ENCODE measurements at places on chromosomes 7 and 10.

DNA sequence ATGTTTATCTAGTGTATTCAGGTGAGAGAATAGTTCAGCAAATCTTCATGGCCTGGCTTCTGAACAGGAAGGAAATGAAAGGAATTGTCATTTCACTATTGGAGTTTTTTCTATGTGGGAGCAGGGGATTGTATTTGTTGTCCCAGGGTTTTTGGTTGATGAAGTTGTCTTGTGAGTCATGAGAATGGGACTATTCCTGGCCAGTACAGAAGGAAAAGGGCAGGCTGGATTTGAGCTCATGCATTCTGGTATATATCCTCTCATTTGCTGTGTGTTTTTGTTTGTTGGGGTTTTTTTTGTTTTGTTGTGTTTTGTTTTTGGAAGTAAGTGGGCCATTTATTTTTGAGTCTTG, 101.2 kb upstream of the MKLN1 start:
- no peak for DNase-seq

- peak; percentile 86 for DNase-seq
These were observed 538.5 kb downstream of the HTR7 start for GRCh38 chr10:90319188-90319914.

DNA sequence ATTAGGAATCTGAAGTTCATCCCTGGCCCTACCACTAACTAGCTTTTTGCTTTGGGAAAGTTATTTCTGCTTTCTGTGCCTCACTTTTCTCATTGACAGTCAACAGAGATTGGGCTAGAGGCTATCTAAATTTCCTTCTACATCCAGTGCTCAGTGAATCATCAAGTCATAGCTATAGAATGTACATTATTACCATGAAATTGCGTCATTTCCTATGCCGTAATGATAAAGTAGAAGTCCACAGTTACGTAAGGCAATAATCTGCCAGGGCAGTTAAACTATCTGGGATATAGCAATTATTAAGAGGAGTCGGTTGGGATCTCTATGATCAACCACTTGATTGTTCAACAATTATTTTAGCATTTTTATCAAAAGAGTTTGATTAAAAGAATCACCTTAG, 64.4 kb downstream of the ITGB8 start:
- DNase-seq = peak; percentile 21

DNA sequence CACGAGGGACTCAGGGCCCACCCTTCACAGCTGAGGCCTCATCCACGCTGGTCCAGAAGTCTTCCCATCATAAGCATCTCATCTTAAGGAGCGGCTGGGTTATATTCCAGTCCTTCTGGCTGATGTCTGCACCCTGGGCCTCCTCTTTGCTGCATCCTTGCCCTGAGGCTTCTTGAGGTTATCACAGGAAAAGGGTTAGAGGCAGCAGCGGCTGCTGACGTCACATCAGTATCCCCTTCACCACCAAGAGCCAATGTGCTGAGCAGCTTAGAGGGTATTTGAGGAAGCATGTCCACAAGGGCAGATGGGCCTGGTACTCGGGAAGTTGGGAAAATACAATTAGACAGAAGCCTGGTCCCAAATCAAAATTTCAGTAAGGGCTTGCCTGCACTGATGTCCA, 125.1 kb downstream of the PLXNA4 start:
- DNase-seq = no peak

DNA sequence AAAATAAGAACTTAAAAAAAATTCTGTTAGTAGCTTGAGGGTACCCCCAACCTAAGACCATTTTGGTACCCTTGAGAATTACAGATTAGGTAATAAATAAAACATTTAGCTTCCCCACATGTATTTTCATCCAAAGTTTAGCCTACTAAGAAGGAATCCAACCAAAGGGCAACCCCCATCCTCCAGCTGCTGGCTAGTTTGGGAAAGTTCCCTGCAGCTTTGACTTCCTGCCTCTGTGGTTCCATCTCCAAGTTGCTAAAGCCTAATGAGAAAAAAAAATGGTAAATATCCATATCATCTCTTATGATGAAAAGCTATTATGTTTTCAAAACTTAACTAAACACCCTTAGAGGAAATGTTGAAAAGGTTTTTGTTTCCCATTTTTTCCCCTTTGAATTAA, 547.2 kb downstream of the ANKRD7 start:
- DNase-seq = no peak

DNA sequence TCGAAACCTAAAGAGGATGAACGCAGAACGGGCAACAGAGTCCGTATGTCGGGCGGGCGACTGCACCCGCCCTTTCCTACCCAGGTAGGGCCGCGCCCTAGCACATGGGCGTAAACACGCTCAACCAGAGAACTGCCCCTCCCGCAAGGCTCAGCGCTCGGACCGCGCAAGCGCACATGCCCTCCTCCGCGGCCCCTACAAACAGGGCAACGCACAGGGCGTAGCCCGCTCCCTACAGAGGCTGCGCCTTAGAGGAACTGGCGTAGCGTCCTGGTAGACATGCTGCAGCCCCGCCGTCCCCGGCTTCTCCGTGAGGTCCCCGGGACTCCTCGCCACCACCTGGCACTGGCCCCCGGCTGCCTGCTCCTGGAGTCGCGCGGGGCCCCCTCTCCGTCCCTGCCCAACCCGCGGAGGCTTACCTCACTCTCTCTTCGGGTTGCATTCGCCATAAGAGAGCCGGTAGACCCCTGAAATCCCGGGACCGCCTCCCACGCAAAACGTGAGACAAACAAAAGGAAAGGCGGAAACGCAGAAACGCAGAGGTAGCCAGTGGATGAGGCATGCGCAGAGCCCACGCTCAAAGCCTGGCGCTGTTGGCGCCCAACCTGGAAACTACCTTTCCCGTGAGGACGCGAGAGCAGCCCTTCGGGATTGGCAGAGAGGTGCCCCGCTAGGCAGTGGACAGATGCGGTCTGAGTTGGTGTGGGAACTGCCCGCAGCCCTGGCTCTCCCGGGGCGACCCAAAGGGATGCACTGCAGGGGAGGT, at the start of gene ZNF33B:
Gene ZNF33B, minus strand, starts transcription at position 516 of the 766 bp plus-strand sequence. CDS start 1,642 bp downstream, outside the sequence.
- peak; percentile 91 for DNase-seq

DNA sequence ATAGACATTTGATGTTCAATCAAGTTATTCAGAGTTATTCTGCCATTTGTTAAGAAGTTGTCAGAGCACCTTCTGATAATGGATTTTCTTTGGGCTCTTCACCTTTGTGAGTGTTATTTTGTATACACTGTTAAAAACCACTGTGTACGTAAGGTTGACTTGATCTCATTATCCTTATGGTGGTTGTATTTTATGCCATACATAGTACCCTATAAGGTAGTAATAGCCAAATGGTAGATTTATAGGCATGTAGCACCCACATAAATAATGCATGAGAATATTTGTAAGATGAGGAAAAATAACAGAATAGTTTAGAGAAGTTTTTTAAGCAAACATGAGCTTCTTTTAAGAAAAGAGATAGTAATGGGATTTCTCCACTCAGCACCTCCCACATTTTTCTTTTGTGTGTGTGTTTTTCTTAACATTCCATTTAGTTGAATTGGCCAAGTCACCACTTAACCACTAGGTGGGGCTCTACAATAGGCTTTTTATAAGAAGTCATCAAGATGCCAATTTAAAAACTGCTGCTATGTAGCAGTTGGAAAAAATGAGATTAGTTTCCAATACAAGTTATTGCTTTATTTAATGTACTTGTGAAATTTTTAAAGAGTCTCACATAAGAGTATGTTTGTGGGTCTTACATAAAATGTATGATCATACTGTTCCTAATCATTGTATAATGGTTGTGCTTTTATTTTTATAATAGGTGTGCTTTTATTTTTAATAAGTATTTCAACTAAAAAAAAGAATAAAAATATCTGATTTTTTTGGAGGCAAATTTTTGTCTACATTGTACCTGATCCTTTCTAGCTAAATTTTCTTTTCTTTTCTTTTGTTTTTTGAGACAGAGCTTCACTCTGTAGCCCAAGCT, 41.1 kb upstream of the STMP1 start:
- DNase-seq = peak; percentile 87

DNA sequence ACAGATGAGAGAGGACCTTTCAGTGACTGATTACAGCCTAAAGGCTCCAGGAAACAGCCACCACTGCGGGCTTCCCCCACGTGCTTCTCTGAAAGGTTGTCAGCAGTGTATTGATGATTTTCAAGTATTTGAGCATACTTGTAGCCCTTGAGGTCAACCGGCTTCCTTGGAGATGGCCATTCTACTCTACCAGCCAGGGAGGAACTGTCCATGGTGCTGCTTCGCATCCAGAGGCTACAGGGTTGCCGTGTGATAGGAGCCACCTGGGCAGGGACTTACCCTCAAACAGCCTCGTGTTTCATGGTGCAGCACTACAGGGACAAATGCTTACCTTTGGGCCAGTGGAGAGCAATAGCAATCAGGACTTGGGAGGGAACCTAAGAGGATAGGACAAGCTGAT, 179.5 kb downstream of the DPP6 start:
- DNase-seq = no peak

GRCh38 chr10:46250481-46250880, 36.3 kb upstream of the ANTXRL start:
- no peak for DNase-seq

- no peak for DNase-seq
These were observed 325.8 kb upstream of the LRGUK start for GRCh38 chr7:133801341-133801740.

- no peak for DNase-seq
These were observed 918.6 kb upstream of the AUTS2 start for GRCh38 chr7:68679459-68680234.

DNA sequence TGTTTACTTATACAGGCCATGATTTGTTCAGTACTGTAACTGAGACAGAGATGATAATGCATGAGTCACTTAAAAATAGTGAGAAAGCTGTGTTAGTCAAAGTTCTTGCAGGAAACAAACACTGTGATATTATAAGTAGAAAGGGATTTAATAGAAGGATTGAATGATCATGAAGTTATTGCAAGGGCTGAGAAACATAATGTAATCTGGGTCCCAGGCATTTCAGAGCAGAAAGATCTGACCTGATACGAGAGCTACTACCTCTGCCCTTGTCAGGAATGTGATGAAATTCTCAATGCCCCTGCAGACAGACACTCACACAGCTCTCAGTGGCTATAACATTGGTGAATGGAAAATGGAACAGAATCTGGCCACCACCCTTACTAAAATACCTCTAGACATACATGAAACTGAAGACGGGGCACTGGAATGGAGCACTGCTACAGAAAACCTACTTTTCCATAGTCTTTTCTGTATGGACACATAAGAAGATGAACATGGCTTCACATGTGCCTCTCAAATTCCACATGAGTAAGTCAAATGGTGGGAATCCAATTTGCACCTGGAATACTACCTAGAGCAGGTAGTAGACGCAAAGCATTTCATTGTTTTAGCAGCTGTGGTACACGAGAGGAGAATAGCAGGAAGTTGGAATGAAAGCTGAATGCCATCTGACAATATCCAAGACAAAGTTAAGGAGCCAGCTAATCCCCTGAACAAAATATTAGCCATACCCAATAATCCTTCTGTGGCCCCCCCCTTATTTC, 19.1 kb upstream of the VWDE start:
- DNase-seq = peak; percentile 34

DNA sequence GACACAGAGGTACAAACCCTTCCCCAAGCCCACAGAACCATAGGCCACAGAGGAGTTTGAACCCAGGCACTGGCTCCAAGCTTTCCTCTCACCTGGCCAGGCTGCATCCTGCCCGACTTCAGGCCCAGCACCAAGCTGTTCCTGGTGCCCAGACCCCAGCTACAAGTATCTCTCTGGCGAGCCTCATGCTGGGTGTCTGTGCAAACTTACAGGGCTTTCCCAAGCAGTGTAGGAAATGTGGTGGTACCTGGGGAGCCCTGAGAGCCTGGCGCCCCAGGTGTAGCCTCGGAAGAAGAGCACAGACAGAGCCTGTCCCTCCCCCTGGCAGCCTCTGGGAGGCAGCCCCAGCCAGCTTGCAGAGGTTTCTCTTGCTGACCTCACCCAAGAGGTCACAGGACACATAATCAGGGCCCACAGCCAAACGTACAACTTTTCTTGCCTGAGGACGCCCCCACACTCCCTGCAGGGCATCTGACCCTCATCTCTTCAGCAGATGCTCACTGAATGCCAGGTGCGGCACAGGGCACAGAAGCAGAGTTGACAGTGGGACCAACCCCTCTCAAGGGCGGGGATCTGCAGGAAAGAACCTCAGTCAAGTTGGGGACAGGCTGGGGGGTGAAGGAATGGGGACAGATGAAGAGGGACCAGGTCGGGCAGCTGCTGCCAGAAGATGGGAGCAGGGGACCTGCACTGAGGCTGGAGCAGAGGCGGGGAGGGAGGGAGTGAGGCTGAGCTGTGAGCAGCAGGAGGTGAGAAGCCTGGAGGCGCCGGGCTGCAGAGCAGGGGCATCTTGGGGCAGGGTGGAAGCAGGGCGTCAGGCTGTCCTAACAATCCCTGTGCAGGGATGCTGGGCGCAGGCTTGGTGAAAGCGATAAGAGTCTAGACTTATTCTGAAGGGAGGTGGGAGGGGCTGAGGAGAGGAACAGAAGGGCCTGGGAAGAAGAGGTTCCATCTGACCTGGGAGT, 16.3 kb upstream of the MYL7 start:
- DNase-seq = no peak

DNA sequence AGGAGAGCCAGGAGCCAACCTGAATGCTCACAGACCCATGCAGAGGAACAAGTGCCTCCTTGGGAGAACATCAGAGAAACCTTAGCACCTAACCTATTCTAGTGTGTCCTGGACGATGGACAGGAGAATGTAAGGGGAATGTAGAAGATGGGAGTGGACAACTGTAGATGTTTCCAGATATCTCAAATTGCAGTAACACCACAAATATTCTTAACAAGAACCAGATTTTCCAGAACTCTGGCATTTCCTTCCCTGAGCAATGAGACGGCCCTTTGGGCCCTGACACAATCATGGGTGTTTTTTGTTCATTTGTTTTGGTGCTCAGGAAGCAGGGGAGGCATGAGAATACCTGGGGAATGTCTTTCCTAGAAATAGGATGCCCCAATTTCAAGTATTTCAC, 196.1 kb upstream of the PRSS1 start:
- no peak for DNase-seq

DNA sequence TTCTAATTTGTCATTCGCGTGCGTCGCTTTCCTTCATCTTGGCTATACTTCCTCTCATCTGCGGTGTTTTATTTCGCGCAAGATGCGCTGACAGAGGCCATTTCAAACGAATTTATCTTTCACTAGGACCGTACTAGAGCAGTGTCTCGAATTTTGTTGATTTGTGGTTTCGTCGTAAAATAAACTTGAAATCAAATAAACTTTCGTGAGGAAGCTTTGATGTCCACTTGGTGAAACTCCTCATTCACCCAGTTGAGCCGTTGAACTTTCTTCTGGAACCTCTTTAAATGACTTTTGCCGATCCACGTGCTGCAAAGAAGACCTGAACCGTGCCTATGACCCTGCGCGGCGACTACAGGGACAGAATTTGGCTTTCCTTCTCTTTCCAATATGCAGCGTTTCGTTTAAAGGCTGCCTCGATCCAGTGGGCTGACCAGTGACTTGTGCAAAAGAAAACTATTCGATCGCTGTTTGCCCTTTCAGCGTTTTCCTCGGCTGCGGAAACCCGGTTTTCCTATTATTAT, 163.9 kb upstream of the PPP1R3A start:
- DNase-seq = no peak

- DNase-seq = no peak
These were observed 963.4 kb downstream of the CNTNAP2 start for GRCh38 chr7:147079921-147080420.

DNA sequence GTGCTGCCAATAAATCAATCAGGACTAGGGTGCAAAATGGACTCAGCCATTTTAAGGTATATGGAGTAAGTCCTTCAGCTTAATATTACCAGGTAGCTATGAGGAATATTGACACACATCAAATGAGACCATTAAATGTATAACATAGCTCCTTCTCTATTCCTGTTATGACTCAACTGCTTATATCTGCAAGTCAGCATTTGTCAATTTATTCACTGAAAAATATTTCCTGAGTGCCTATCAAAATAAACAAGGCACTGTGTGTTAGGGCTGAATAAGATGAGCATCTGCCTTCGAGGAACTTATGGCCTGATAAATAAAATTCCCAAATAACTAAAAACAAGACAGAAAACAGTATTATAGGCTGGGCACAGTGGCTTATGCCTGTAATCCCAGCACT, 113.8 kb downstream of the CDK6 start:
- no peak for DNase-seq
